ENCODE measurements at places on chromosomes 16 and 17.

DNA sequence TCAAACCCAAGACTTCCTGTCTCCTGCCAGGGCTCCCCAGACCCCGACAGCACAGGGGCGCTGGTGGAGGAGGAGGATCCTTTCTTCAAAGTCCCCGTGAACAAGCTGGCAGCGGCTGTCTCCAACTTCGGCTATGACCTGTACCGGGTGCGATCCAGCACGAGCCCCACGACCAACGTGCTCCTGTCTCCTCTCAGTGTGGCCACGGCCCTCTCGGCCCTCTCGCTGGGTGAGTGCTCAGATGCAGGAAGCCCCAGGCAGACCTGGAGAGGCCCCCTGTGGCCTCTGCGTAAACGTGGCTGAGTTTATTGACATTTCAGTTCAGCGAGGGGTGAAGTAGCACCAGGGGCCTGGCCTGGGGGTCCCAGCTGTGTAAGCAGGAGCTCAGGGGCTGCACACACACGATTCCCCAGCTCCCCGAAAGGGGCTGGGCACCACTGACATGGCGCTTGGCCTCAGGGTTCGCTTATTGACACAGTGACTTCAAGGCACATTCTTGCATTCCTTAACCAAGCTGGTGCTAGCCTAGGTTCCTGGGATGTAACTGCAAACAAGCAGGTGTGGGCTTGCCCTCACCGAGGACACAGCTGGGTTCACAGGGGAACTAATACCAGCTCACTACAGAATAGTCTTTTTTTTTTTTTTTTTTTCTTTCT lies 8.1 kb downstream of the SERPINF1 start:
- H3K4me1 ChIP-seq: peaks cover 13% of the 10 kb centered on the region
- no peaks in the 10 kb centered on the region for H3K27me3 ChIP-seq
- peak overlapping the region; percentile 69 for H3K27ac ChIP-seq
- peak; percentile 45 for DNase-seq
- H3K4me3 ChIP-seq: peak overlapping the region; percentile 54
- peaks cover 1% of the 10 kb centered on the region for H3K36me3 ChIP-seq

DNA sequence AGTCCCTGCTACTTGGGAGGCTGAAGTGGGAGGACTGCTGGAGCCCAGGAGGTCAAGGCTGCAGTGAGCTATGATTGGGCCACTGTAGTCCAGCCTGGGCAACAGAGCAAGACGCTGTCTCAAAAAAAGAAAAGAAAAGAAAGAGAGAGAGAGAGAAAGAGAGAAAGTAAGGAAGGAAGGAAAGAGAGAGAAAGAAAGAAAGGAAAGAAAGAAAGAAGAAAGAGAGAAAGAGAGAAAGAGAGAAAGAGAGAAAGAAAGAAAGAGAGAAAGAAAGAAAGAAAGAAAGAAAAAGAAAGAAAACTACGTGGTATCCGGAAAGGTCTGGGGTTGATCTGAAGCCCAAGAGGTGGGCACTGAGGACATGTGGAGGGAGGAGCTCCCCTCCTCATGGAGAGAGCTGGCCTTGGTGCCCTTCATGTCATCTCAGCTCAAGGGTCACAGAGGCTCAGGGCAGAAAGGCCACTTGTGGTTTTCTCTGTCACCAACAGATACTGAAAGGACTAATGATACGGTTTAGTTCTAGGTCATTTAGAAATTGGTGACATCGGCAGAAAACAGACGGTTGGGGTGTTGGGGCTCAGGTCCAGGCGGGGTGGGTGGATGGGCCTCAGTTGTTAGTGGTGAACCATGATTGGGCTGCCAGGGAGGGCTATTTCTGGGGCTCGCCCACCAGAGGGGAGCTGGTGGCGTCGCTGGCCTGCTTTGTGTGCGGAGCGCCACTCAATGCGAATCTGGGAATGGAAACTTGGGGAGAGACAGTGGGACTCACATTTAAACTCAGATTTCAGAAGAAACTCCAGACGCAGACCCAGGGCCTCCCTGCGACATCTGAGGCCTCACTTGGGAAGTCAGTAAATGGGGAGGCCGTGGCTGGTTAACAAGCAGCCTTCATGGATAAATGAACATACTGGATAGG lies 44.6 kb downstream of the FOXL1 start:
- no peak overlapping the region for H3K4me3 ChIP-seq
- DNase-seq: no peak
- no peaks in the 10 kb centered on the region for H3K27me3 ChIP-seq
- H3K36me3 ChIP-seq: no peaks in the 10 kb centered on the region

DNA sequence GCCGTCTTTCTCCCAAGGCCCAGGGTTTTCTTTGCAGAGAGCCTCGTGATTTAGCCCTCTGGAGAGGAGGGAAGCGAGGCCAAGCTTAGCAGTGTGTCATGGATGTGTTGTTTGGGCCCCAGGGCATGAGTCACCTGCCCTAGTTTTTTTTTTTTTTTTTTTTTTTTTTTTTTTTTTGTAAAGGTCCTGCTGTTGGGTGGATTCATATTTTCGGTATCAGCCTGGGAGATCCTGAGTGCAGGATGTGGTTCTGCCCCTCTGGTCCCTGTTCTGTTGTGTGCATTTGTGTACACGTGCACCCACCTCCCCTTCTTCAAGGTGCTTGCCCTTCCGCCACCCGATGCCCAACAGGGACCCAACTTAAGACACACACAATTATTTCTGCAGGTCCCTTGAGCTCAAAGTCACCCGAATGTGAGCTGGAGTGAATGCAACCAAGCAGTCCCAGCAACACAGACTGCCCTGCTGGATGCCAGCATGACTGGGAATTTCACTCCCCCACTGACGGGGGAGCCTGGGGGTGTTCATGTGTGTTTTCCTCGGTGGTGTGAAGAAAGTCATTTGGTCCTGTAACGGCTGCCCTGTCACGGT lies 265.8 kb upstream of the TNRC6C start:
- peaks cover 23% of the 10 kb centered on the region for H3K4me1 ChIP-seq
- H3K27me3 ChIP-seq: peaks cover 31% of the 10 kb centered on the region
- DNase-seq: no peak
- peak overlapping the region; percentile 65 for H3K27ac ChIP-seq

- peak; percentile 78 for DNase-seq
- H3K4me1 ChIP-seq: peaks cover 4% of the 10 kb centered on the region
- no peak overlapping the region for H3K4me3 ChIP-seq
- H3K27ac ChIP-seq: no peak overlapping the region
- H3K27me3 ChIP-seq: peaks cover 2% of the 10 kb centered on the region
Measured at GRCh38 chr16:11396241-11397048, 51.2 kb downstream of the RMI2 start.

All from activated naive CD8-positive, alpha-beta T cell treated with anti-CD3 and anti-CD28 coated beads, Interleukin-2, amount 10 ng/mL, durations not matched to agents 7 days and 5 days (primary cell).